ENCODE measurements at places on chromosomes 2 and 18. TPM values are rescaled to one million over a fixed set of nuclear protein-coding genes. Genes with fewer than 3 reads are reported as not detected.

The KANSL1L gene
- 79.0 TPM for polyA plus RNA-seq

The FASTKD1 gene
- polyA plus RNA-seq = 30.0 TPM

The CCDC102B gene
- 5.6 TPM for polyA plus RNA-seq

The SMARCAL1 gene
- polyA plus RNA-seq = 26.9 TPM

The GKN2 gene
- not detected for polyA plus RNA-seq

The NPPC gene
- 0.67 TPM for polyA plus RNA-seq

The VWA3B gene
- 1.1 TPM for polyA plus RNA-seq

The CROCC2 gene
- 0.05 TPM for polyA plus RNA-seq

The NT5DC4 gene
- 0.18 TPM for polyA plus RNA-seq

The CYTIP gene
- 2.2 TPM for polyA plus RNA-seq

The ALK gene
- 0.17 TPM for polyA plus RNA-seq

The FSHR gene
- polyA plus RNA-seq = not detected

The CD302 gene
- 11.8 TPM for polyA plus RNA-seq

The GBX2 gene
- 0.70 TPM for polyA plus RNA-seq

The IL1RN gene
- polyA plus RNA-seq = 2.0 TPM

The ASXL3 gene
- polyA plus RNA-seq = 6.7 TPM

The RFTN2 gene
- polyA plus RNA-seq = 17.2 TPM

The DNAJC5G gene
- 1.4 TPM for polyA plus RNA-seq

The TXNDC9 gene
- polyA plus RNA-seq = 39.0 TPM

The SATB2 gene
- polyA plus RNA-seq = 11.6 TPM

The SLC9A4 gene
- 5.9 TPM for polyA plus RNA-seq

The MOCOS gene
- polyA plus RNA-seq = 0.92 TPM

The ASTL gene
- 0.20 TPM for polyA plus RNA-seq

The PDE11A gene
- 6.7 TPM for polyA plus RNA-seq

The HTR2B gene
- polyA plus RNA-seq = 13.9 TPM

The CXCR1 gene
- polyA plus RNA-seq = 0.06 TPM
